ENCODE measurements at places on chromosomes 3 and 15.

GRCh38 chr3:157148196-157148889 lies 11.6 kb downstream of the CCNL1 start:
- DNase-seq = no peak

DNA sequence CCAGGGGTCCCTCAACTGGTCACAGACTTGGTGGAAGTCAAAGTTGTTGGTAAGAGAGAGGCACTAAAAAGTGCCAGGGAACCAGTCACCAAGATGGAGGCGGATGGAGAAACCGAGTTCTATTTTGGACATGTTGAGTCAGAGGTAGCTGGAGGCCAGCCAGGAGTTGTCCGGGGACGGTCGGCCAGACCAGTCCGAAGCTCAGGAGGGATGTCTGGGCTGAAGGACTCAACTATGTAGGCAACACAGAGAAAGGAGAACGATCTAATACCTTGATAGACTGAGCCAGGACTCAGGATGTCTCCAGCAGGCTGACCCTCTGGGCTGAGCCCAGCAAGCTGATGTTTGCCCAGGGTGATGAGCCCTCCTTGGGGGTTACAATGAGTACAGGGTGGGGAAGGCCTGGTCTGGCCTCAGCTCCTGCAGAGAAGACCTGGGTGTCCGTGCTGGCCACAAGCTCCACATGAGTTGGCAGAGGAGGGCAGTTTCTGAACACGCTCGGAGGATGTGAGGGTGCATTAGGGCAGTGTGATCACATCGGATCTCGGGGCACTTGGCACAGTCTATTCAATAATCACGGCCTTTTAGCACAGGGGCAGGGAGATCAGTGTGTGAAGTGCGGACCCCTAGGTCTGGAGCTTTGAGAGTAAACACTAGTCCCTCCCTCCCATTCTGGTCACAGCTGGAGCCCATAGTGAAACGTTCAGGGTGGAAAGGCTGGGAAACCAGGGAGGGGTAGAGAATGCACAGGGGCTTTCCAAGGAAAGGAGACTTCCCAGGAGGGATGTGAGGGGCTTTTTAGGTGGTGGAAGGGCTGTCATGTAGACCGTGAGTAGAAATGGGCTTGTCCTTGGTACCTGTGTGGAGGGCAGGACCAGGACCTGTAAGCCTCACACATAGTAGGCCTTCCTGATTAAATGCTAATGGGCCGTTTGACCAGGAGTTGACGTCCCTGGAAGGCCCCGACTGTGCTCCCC lies 111.9 kb downstream of the ETFA start:
- no peak for DNase-seq

DNA sequence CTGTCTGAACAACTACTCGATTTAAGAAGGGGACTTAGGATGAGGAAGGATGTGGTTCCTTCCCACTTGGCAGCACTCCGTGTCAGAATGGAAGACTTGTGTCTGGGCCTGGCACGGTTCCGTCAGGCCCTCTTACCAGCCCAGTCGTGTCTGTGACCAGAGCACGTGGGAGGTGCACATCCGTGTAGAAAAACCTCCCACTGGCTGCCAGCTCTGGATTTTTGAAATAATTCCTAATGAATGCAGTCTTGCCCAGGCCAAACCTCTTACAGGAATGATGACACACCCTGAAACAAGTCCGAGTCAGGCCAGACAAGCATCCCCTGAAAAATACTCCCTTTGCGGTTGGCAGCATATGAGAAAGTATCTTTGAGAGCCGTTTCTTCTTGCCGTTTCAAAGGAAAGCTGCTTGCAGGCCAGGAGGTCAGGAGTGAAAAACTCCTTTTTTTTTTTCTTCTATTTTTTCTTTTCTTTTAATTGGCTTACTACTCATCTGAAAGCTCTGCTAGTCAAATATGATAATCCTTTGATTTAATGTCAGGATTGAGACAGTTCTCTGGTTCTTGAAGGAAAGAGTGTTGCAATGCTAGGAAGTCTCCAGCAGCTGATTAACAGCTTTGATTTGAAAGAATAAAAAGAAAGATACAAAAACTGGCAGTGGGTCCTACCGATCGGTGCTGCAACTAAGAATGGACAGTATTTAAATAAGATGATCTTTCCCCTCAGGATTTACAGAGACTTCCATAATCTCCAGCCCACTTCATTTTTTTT lies 19.8 kb downstream of the IL1RAP start:
- no peak for DNase-seq

- DNase-seq = no peak
These were observed 252.8 kb downstream of the ZIC1 start for GRCh38 chr3:147661916-147662315.

DNA sequence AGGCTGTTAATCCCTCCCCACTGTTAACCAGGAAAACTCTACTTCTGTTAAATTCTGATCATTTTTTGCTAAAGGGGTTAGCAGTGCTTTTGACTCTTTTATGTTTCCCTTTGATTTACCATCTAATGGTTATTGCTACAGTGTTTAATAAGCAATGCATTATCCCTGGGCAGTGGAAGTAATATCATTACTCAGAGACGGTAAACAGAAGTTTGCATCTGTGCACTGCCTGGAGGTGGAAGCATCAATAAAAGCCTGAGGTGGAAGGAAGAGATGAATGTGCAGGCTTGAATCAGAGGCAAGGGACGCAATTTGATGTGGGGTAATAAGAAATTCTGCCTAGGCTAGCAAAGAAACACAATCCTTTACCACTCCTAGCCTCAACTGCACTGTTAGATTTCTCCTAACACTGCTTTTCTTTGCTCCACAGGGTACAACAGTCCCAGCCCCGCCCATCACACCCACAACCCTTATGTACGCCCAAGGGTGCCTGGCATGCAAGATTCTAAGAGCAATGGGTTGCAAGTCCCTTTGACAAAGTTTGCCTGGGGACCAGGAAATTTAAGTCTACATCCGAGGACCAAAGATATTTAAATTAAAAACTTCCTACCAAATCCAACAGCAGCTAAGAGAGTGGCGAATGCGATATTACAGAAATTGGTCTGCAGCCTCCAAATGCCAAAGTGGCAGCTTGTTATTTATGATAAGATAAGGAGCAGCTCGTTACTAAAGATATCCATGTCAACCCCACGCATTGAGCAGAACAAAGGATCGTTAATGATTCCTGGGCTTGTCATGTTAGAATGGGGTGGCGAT lies 261.4 kb downstream of the FHIT start:
- no peak for DNase-seq

DNA sequence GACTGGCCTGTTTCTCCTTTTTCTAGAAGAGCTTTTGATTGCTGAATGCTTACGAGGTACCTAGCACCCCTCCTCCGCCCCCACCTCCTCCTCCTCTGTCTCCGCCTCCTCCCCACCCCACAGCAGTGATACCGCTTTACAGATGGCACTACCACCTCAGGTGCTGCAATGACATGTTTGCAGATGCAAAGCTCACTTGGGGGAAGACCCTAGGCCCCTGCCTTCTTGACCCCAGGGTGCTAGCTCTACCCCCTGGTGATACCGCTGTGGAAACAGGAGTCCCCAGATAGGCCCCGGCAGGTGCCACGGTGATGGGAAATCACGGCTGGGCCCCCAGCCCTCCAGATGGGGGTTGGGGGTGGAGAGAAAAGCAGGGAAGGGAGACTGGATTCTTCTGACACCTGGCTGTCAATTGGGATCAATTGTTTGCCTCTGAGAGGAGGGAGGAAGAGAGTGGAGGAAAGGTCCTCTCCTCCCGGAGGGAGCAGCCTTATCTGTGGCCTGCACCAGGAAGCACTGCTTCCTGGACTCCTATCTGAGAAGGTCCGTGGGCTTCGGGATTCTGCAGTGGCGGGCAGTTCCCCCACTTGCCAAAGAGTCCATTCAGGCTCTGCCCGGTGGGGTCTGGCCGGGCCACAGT lies 37.6 kb downstream of the DNASE1L3 start:
- no peak for DNase-seq
